ENCODE measurements at places on chromosomes 16 and 17.

GRCh38 chr17:7347630-7348477 is 4.1 kb upstream of the KCTD11 start:
- DNase-seq: no peak

DNA sequence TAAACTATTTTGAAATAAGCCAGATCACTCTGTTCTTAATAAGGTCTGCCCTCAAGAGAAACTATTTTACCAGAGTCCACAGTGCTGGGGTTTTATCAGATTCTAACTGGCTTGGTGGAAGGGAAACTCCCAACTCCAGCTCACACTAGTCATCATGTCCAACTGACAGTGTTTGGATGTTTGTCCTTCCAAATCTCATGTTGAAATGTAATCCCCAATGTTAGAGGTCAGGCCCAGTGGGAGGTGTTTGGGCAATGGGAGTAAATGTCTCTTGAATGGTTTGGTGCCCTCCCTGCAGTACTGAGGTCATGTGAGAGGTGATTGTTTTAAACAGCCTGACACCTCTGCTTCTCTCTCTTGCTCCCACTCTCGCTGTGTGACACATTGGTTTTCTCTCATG is 1301.0 kb upstream of the CDH8 start:
- DNase-seq: no peak

- DNase-seq: no peak
Observed at GRCh38 chr17:11318207-11318606, 77.2 kb downstream of the SHISA6 start.

DNA sequence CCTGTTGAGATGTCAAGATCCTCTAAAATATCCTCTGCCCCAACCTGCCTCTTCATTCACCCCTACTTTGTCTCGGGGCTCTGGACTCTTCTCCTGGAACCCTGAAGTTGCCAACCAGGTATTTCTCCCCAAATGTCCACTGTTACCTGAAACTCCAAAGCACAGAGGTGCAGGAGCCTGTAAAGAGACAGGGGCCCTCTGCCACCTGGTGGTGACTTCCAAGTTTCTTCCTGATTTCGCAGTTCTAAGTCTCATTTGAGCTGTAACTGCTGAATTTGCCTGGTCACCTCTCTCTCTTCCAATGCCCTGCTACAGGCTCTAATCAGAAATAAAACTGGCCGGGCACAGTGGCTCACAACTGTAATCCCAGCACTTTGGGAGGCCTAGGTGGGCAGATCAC is 77.1 kb upstream of the RCVRN start:
- no peak for DNase-seq

GRCh38 chr17:64742326-64742725 is 80.2 kb upstream of the SMURF2 start:
- DNase-seq: no peak

- DNase-seq: no peak
Observed at GRCh38 chr16:16778332-16778731, 399.4 kb downstream of the NPIPA7 start.

GRCh38 chr16:3992297-3993051 is 112.0 kb upstream of the CREBBP start:
- DNase-seq: no peak

GRCh38 chr16:8260140-8260539 is 330.2 kb downstream of the TMEM114 start:
- no peak for DNase-seq

GRCh38 chr17:34913001-34913400 is 48.3 kb downstream of the CCT6B start:
- DNase-seq: no peak

- DNase-seq: no peak
Observed at GRCh38 chr17:28384281-28385036, 13.0 kb downstream of the SARM1 start.

DNA sequence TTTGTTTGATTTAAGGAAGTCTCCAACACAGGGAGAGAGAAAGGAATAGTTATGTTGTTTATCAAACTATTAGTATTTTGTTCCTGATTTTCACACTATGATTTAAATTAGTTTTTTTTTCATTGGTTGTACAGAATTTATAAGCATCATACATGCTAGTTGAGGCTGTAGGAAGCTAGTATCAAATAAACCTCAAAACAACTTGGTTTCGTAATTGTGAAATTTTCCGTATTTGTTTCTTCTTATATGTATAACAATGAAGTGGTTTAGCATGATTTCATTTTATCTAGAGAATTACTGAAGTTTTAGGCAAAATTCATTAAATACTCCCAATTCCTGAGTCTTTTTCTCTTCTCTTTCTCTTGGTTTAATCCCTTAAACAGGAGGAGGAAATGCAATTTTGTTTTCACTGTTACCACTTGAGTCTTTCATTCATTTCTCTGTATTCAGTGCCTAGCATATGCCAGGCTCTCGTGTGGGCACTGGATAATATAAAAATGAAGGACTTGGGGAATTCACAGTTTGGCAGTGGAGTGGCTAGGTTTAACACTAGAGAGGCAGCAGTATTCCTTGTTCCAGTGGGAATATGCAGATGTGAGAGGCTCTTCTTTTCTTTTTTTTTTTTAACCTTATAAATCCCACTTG is 1.8 kb downstream of the CYLD start:
- no peak for DNase-seq

DNA sequence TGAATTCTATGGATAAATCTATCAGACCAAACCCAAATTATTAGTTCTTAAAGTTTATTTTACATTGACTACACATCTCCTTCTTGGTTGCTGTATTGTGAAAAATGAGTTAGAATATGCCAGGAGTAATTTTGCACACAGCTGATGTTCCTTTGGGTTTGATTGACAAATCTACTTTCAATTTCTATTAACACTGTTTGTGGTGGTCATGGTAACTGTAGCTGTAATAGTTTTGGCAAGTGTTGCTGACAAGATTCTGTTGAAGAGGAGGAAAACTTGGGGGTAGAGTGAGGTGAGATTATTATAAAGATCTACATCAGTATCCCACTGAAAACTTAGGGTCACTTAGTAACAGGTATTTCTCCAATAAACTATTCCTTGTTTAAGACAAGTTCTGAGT is 30.3 kb downstream of the MRTFB start:
- no peak for DNase-seq

DNA sequence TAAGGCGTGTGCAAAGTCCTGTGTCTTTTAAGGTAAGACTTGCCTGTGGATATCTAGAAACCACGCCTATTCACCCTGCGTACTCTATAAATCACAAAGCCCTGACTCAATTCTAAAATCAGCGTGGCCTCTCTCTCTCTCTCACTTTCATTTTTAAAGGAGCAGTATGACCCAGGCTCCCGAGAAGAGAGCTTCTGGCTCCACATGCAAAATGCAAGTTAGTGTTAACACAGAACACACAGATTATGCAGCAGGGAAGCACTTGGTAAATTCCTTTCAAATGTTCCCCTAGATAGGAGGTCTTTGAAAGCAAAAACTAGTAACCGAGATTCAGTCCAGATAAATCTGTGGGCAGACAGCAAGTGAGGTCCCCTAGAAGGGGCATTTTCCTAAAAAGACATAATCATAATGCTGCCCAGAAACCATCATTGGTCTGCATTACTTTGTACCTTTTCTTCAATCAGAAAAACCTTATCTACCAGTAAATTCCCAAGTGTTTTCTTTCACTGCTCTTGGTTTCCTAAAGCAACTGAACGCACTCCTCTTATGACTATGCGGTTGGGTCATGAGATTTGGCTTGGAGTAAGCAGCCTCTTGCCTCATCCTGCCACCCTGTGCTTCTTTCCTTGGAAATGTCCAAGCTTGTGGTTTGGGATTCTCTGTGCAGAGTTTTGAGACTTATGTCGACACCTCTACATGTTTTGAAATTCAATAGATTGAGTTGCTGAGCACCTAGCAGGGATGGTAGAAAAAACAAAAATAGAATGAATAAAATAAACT is 31.7 kb upstream of the KCNJ2 start:
- DNase-seq: no peak

DNA sequence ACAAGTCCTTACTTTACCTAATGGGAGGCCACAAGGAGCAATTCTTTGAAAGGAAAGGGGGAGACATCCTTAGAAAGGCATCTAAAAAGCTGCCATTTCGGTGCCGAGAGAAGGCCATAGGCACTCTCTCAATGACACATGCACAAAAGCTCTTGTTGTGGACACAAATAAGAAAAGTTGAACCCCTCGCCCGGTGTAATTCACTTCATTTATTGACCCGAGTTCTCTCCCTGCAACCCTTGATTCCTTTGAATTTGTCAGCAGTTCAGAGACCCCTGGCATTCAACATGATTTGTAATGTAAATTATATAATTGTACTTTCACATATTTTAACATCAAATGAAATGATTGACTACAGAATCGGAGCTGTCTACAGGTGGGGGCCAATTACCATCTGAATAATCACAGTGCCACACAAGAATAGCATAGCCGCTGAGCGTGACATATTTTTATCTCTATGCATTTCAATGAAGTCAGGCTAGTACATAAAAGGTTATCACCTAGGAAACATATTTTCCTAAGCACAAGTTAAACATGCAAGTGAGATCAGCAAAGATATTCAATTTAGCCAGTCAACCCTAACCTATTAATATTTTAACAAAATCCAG is 66.7 kb downstream of the IRX6 start:
- DNase-seq: no peak

DNA sequence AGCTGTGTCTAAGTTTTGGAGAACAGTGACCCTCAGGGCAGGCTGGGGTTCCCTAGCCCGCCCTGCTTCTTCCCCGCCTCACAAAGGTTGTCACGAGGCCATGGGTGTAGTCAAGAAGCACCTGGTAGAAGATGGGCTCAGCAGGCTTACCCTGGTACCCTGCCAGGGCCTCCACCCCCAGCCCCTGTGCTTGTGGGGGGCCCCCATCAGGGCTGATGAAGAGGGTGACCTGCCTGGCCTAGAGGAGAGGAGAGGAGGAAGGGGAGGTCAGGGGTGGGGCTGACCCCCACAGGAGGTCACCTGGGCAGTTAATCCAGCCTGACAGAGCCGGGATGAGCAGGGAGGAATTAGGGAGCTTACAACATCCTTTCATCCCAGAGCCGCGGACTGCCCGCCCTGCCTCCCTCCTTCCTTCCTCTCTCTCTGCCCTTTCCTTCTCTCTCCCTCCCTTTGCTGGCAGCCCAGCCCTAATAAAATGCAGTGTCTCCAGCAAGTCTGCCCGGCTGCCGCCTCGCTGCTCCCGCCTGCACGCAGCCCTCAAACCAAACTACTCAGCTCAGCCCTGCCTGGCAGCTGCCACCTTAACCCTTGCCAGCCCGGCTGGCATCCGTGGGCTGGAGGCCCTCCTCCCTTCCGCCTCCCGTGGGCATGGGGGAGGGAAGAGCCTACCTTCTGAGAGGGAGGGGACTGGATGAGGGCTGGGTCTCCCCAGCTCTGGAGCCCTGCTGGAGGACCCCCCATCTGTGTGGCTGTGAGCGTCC is 7.2 kb downstream of the DLX3 start:
- no peak for DNase-seq

DNA sequence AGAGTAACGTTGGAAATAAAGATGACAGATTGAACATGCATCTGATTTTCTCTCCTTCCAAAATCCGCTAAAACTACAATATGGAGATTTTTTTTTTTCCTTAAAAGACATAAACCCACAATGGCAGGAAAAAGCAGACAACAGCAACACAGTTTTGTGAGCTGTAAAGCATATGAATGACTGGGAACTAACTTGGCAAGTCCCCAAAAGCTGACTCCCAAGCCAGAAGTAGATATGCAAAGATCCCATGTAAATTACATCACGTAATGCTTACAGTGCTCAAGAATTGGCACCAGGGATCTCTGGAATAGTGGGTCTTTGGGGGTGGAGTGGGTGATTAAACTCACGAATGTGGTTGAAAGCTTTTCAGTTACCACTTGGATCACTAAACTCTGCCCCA is 106.6 kb downstream of the ELAC2 start:
- DNase-seq: no peak

DNA sequence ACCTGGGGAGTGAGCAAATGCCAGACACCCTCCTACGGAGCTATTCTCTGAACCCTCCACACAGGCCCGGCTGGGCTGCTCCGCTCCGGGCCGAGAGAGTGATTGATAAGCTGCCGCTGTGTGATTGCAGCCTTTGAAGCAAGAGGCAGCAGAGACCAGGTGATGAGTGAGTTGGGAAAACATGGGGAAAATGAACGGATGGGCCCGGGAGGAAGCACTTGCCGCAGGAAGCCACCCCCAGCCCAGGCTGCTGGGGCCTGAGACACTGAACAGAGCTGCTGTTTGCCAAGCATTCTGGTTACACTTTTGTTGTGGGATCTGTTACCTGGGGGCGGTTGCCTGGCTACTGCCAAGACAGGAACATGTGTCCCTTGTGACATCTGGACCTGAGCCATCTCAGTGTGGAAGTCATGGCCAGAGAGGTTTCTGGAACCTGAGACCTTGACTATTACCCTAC is 46.4 kb upstream of the KLHDC4 start:
- DNase-seq: no peak

GRCh38 chr17:45129426-45129939 is 2.8 kb downstream of the PLCD3 start:
- DNase-seq: no peak

GRCh38 chr17:79832218-79833109 is 6.8 kb downstream of the CBX4 start:
- no peak for DNase-seq

GRCh38 chr16:54077050-54077821 is 209.4 kb downstream of the IRX3 start:
- no peak for DNase-seq

- DNase-seq: no peak
Observed at GRCh38 chr17:2406271-2406902, 5.5 kb upstream of the MNT start.

DNA sequence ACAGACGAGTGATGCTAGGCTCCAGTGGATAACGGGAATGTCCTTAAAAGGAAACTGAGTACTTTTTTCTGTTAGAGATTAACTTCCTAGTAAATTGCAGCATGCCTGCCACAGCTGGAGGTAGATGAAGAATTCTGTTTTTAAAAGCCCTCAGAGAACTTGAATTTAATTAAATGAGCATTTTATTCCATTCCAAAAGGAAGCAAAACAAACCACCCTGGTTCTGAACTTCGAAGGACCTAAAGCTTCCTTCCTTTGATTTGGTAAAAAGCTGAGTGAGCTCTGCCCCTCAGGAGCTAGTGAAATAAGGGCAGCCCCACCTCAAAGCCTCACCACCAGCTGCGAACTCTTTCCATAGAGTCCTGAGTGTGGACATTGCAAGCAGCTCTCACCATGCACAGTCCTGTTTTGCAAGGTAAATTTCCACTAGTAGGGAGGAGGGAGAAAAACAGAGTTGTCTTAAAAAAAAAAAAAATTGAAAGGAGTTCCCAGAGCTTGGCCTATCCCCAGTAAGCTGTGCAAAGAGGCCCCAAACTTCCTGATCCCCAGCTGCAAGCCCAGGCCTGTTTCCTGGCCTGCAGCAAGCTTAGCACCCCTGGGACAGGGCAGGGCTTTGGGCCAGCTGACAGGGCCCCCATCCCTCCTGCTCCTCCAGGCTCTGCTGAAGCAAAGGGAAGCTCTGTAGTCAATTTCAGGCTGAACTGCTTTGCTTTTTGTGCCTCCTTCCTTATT is 11.2 kb downstream of the CHD9NB start:
- no peak for DNase-seq
